ENCODE measurements at places on chromosomes 13 and 19.
A peak's percentile ranks its signal among the peaks of the same experiment; 100 is the strongest.

DNA sequence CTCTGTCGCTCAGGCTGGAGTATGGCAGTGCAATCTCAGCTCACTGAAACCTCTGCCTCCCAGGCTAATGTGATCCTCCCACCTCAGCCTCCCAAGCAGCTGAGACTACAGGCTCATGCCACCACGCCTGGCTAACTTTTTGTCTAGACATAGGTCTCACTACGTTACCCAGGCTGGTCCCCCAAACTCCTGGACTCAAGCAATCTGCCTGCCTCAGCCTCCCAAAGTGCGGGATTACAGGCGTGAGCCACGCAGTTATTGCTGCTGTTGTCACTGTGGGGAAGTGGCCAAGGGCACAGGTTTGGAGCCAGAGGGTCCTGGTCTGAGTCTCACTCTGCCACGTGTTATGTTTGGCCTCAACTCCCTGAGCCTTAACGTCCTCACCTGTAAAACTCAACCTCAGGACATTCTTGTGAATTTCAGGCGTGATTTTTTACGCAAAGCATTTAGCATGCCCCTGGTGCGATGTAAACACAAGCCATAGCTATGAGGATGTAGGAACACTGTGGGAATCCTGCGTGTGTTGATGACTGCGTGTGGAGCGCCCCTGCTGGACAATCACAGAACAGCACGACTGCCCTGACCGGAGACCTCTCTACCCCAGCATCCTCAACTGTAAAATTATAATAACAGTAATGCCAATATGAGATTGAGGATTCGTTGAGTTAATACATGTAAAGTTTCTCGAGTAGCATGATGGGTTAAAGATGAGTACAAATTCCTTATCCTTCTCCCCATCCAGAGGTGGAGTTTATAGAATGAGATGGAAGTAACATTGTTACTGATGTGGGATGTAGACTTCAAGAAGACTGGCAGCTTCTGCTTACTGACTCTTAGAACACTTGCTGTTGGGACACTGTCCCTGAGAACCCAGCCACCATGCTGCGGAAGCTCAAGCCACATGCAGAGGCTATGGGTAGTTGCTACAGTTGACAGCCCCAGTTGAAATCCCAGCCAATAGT lies 41.8 kb upstream of the PNMA8B start:
- DNase-seq: peak; percentile 45

DNA sequence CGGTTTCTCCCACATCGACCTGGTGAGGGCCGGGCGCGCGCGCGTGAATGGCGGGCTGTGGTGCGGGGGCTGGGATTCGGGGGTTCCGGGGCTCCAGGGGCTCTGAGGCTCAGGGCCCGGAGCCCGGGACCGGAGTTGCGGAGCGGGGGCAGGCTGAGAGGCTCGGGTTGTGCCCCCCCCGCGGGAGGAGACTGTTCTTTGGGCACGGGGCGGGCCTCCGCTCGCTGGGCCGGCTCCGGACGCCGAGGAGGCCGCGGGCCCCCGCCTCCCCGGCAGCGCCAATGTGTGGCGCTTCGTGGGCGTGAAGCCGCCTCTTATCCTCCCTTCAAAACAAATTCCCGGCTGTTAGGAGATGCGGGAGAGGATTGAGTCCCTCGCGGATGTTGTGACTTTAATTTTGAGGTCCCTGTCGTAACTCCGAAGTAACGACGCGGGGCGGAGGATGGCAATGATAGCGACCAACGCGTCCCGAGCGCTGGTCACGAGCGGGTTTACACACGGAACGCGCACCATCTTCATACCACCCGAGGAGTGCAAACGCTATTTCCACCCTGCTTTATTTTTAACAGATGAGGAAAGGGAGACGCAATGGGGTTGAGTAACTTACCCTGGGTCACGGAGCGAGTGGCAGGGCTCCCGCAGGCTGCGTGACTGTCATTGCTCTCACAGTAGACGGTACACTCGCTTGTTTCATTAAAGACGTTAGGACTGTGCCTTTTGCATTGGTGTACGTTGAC lies 536 bp downstream of the UBA2 start:
- DNase-seq: no peak

GRCh38 chr19:41860419-41861115 lies 512 bp downstream of the RPS19 start:
- no peak for DNase-seq

DNA sequence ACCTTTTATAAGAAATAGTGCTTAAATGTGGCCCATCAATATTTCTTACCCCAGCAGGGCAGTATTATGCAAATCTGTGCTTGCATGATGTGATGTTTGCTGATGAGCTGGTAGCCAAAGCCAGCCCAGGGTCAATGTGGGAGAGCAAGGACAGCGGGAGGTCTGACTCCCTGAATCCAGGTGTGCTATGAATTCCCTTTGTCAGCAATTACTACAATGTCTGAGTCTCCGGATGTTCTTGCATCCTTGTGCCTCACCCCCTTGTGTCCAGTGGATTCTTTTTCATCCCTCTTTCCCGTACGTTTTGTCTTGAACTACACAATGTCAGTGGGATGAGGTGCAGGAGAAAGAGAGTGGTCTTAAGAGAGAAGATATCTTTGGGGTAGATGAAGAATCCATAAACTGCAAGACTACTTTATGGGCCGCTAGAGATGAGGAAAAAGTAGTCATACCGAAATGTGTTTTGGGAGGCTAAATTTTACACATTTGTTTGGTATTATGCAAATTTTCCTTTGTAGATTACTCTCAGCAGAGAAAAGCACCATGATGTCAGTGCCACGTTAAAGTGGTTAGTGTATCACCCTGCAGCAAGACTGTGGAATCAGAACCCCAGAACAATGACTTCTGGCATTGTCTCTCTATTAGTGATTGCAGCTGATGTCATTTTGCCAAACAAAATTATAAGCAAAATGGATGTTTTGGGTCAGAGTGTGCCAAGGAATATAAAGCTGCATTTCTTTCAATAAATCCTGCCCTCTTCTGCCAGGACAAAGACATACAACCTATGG lies 53.5 kb upstream of the TSHZ3 start:
- no peak for DNase-seq

GRCh38 chr19:58315580-58315979 lies 10.4 kb downstream of the ERVK3-1 start:
- DNase-seq: no peak

- DNase-seq: no peak
Observed at GRCh38 chr13:42874221-42874620, 92.8 kb downstream of the FAM216B start.

DNA sequence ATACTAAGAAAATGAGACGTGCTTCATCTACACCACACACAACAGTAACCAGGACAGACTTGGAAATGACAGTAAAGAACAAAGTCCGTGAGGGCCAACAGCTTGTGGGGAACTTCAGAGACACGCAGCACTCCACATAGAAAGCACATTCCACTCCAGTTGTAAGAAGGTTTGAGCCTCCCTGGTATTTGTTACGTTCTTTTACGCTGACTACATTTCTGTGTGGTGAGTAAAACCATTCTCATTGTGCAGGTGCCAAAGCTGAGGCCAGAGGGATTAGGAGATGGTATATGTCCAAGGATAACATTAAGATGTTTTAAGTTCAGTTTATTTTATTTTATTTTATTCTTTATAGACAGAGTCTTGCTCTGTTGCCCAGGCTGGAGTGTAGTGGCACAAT lies 1189.9 kb downstream of the UQCRFS1 start:
- DNase-seq: no peak

DNA sequence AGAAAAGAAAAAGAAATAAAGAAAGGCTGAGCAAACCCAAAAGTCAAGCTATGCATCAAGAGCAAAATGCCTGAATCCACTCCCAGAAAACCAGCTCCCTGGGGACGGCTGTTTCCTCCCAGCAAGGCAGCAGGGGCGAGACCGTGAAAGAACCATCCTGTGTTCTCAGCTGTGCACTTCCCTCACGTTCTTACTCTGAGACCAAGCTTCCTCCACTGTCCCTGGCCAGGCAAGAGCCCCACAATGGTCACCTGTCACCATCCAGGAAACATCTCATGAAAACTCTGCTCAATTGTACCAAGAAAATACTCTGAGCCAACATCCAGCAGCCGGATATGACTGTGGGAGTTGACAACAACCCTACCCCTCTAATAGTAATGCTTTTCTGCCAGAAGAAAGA lies 22.9 kb downstream of the RAB20 start:
- no peak for DNase-seq

DNA sequence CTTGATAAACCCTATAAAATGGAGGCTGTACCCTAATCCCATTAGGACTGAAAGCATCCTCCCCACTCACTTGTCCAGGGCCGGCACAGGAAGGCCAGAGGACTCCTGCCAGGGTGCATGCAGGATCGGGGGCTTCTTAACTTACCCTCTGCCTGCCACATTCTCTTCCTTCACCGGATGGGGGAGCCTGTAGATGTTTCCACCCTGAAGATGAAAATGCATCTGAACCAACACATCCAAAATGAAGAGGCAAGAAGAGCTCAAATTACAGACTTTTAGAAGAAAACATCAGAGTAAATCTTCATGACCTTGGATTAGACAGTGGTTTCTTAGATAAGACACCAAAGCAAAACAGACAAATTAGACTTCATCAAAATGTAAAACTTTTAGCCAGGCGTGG lies 25.9 kb upstream of the NAPA start:
- no peak for DNase-seq

- DNase-seq: no peak
Observed at GRCh38 chr13:60431108-60431700, 34.2 kb downstream of the TDRD3 start.

GRCh38 chr19:31285744-31286143 lies 63.5 kb downstream of the TSHZ3 start:
- no peak for DNase-seq

- no peak for DNase-seq
Observed at GRCh38 chr13:33184112-33184490, 101.5 kb downstream of the STARD13 start.

- no peak for DNase-seq
Observed at GRCh38 chr13:97621631-97622030, 187.7 kb downstream of the RAP2A start.

DNA sequence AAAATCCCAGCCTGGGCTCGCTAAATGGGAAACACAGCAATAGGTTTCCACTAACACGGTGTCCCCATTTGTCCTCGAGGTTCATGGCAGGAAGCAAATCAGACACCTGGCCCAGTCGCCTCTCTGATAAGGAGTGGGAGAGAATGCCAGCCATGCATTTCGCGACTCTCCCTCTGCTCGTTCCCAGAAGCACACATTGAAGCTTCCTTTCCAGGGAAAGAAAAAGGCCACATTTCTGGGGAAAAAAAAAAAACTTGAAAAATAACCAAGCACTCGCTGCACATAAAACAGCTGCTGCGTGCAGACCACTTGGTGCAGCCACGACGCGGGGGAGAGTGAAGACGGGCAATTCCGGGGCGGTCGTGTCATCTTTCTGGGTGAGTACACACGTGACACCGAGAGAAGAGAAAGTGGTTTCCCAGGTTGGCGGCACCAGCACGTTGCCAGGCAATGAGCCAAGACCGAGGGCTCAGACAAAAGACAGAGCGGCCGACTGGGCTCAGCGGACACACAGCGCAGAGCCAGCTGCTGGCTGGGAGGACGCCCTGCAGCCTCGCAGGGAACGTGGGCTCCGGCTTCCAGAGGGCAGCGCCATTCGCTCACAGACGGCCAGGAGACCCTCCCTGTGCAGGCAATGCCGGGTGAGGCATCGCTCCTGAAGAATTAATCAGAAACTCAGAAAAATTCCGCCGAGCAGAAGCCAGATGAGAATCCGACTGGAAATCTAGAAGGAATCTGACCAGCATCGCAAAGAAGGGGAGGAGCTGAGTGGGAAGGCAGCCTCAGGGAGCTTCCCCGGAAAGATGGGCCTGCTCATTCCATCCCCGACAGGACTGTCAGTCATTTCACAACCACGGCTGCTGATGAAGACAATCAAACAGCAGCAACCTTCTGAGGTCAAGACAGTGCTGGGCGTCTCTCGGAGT lies 83.2 kb upstream of the IRS2 start:
- DNase-seq: no peak

DNA sequence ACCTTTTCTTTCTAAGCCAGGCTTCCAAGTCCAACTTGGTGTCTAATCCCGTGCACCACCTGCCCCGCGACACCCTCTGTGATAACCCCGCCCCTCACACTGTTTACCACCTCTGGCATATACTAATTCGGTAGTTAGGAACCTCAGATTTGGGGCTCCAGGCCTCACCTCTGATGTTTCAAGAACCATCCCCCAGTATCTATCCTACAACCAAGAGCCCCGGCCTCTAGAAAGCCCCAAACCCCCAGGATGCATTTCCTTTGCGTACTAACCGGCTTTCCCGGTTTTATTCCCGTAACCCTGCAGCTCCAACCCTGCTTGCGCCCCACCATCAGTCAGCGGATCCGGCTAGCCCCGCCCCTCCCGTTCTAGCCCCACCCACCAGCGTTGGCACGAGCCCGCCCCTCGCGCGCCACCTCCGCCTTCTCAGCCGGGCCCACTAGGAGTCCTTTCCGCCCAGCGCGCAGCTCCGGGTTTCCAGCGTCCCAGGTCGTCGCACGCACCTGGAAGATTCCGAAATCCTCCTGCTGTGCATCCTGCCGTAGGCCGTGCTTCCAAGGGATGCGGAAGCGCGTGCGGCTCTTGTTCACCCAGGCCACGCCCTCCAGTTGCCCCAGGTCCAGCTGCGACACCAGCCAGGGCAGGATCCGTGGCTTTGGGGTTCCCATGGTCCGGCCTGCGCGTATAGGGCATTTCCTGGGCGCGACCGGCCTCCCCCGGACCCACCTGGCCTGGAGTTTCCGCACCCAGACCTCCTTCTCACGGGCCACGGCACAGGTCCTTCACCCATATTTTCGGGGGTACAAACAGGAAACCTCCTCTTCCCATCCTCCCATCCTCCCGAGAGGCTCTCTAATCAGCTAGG lies 1.3 kb downstream of the IRF3 start:
- DNase-seq: peak; percentile 90

DNA sequence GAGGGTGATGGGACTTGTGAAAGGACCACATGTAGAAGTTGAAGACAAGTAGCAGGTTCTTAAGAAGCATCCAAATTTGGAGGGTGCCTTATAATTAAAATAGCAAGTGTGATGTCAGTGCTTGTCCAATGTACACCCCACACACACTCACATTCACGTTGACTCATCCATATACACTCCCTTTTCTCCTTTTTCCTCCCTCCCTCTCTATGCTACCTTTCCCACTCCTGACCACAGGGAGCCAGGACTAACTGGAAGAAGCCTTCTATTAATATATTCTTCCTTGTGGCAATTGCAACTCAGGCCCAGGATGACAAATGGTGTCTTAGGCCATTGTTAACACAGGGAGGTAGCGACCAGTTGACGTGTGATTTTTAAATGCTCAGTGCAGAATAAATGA lies 16.3 kb upstream of the GPR183 start:
- no peak for DNase-seq

- peak; percentile 16 for DNase-seq
Observed at GRCh38 chr19:57171551-57172081, 4.3 kb upstream of the DUXA start.
